ENCODE measurements at places on chromosomes 5 and 9.

DNA sequence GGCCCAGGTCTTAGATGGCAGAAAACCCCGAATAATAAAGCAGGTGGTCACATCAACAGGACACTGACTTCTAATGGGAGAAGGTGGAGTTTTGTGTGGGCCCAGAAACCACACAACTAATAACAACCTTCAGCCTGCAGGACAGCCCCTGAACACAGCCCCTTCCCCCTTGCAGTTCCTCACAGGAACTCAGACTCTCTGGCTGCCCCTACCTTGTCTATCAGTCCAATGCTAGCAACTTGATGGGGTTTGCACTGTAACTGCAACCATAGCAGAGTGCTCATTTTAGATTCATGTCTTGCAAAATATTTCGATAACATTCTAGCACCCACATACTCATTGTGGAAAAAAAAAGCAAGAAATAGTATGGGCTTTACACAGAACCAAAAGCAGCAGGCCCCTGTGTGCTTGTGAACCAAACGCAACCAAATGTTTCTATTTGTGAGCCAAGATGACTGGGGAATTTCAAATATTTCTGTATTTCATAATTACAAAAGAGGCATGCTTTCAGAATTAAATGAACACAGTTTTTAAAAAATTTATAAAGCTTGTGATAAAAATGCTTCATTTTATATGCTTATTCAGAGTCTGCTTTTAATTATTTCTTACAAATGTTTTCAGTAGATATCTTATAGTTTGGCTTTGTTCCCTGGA is 62.7 kb upstream of the PDE4D start:
- no peak for DNase-seq

DNA sequence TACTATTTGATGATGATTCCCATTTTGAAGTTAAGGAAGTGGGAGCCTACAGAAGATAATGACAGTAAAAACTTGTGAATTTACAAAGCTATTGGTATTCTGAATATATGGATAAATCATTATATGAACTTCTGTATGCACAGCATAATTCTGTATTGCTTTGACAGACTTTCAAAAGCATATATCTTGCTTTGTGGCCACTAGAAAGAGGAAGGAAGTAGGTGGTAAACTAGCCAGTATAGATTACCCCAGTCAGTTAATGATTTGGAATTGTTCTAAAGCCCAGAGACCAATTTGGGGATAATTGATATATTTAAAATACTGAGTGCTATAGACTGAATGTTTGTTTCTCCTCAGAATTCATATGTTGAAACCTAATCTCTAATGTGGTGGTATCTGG is 53.0 kb downstream of the NR2F1 start:
- DNase-seq: no peak

GRCh38 chr9:32706004-32706724 is 70.7 kb upstream of the TAF1L start:
- no peak for DNase-seq

GRCh38 chr5:103362211-103362610 is 103.6 kb downstream of the MACIR start:
- no peak for DNase-seq

DNA sequence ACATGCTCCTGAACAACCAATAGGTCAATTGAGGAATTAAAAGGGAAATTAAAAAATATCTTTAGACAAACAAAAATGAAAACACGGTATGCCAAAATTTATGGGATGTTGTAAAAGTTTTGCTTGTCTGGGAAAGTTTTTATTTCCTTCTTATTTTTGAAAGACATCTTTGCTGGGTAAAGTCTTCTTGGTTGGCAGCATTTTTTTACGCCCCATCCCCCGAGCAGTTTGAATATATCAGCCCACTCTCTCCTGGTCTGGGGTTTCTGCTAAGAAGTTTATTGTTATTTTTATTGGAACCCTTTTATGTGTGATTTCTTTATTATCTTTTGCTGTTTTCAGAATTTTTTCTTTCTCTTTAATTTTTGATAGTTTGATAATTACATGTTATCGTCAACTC is 16.3 kb downstream of the XRCC4 start:
- no peak for DNase-seq

- no peak for DNase-seq
Measured at GRCh38 chr5:169299663-169300467, 1.1 kb downstream of the SLIT3 start.

- DNase-seq: no peak
Measured at GRCh38 chr9:19732441-19732951, 56.3 kb downstream of the SLC24A2 start.

DNA sequence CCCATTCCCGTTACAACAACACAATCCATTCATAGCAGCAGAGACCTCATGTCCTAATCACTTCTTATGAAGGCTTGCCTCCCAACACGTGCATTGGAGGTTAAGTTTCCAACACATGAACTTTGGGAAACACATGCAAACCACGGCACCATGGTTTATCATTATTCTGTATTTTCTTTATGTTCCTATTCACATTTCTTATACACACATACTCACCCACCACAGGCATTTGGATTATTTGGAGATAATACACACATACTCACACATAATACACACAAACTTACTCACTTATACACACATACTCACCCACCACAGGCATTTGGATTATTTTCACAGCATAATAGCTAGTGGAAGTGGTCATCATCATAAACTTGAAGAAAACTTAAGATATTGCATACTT is 75.6 kb downstream of the C7 start:
- no peak for DNase-seq

GRCh38 chr9:113817171-113817570 is 58.9 kb upstream of the ZNF618 start:
- DNase-seq: no peak

DNA sequence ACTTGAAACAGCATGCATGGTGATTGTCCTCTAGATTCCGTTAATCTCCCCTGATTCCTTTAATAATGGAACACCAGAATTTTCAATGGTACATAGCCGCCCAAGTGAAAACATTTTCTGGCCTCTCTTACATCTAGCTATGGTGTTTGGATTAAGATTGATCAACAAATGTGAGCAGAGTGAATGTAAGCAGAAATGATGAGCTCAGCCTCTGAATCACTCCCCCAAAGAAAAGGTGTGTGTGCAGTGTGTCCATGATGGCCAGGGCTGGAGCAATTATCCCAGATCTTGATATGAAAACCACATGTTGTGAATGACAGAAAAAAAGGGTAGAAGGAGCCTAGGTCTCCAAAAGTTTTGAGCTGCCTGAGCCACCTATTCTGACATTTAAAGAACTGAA is 55.3 kb downstream of the OR2K2 start:
- no peak for DNase-seq

DNA sequence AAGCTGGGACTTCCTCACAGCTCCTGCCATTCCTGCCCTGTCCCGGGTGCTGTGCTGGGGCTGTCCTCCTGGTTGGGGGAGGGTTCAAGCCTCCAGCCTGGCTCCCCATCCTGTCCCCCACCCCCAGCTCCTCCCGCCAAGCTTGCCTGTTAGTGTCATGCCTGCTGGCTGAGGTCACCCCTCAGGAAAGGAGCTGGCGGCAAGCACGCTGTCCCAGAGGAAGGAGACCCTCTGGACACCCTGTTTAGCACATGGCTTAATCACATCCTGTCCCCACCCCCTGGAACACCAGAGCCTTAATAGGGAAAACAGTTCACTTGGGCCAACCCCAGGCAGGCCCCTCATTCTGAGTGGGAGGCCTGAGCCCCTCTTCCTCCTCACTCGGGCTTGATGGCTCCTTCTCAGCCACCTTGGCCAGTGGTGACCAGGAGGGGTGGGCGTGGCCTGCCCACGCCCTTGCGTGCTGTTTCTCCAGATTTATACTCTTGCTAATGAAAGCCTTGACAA is 9.2 kb upstream of the PHYHD1 start:
- DNase-seq: no peak

DNA sequence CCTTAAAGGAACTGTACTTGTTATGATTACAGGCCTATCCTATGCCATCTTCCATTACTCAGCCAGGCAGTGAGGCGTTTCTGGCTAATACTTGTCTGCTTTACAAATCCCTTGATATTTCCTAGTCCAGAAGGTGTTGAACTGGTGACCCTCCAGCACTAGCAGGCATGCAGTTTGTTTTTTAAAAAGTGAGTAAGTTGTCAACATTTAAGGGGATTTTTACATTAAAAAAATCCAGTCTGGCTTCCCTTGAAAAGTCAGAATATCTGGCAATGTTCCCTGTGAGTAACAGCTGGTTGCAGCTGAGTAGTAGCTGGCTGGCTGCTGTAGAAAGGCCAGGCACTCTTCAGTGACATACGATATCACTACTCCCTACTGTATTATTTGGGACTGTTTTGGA is 21.8 kb downstream of the GRIN3A start:
- no peak for DNase-seq

DNA sequence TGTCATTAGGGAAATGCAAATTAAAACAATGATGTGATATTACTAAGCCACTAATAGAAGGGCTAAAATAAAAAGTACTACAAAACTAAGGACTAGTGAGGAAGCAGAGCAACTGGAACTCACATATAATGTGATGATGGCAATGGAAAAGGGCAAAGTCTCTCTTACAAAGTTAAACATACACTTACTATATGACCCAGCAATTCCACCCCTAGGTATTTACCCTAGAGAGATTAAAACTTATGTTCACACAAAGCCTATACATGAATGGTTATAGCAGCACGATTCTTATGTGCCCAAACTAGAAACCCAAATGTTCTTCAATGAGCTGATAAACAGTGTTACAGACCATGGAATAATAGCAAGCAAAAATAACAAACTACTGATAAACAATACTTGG is 643.7 kb downstream of the TLE1 start:
- no peak for DNase-seq

GRCh38 chr5:136208916-136209315 is 16.0 kb upstream of the SMIM32 start:
- no peak for DNase-seq

DNA sequence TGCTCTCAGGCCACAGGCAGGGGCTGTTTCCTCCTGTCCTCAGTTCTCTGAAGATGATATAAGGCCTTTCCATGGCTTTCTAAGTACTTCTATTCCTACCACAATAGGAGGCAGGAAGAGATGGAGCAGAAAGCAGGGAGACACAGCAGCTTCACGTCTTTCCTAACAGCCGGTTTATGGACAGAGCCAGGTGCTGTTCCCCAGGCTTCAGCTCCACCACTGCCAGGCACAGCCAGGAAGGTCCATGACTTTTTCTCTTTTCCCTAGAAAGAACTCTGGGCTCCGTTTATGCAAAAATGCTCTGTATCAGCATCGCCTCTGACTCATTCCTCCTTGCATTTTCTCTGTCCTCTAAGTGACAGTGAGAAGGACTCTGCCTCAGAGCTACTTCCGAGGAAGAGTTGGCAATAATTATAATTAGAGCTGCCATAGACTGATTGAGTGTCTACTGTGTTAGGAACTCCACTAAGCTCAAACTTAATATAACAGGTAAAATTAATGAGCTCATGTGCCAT is 478.5 kb downstream of the RASEF start:
- DNase-seq: no peak

- DNase-seq: no peak
Measured at GRCh38 chr5:17413691-17414090, 84.3 kb upstream of the TAF11L2 start.

DNA sequence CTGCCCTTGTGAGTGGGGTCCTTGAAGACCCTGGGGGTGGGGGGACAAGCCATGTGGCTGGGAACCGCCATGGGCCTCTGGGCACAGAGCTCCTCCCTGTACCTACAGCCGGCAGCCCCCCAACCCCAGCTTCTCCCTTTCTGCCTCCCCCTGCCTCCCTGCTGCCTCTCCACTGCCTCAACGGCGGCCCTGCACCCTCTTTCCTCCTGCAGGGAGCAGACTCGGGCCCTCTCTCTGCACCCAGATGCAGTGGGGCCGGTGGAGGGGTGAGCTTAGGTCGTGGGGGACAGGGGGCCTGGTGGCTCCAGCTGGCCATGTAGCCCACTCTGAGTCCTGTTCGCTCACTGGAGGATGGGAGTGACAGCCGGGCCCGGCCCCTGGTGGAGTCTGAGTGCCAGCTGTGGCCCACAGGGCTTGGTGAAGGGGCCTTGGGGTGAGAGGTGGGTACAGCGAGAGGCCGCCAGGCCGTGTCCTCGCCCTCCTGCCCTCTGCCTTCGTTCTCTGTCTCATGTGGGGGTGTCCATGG is 139.3 kb upstream of the COL5A1 start:
- DNase-seq: no peak

DNA sequence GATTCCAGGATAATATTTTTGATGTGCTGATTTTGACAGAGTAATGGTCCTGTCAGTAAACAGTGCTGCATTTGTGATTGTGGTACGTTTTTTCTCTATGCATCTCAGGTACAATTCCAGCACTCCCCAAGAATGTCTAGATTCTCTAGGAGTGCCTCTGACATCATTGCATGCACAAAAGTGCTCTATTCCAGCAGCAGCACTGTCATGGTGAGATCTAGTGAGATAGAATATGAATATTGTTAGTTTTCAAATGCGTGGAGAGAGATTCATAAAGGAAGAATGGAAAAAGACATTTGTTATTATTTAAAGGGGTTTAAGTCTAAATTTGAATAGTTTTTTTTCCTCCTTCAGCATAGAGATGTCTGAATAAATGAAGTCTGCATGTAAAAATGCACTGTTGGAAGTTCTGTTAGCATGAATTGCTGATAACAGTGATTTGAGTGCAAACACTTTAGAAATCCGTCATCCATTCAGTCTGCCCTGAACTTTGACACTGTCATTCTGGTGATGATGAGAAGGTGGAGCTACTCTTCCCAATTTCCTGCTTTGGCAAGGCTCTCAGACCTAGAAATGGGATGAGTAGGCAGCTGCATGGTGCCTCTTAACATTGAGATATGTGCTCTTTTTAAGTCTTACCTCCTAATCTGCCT is 84.6 kb downstream of the GAPVD1 start:
- DNase-seq: no peak
